ENCODE measurements at places on chromosomes 2 and 18.

DNA sequence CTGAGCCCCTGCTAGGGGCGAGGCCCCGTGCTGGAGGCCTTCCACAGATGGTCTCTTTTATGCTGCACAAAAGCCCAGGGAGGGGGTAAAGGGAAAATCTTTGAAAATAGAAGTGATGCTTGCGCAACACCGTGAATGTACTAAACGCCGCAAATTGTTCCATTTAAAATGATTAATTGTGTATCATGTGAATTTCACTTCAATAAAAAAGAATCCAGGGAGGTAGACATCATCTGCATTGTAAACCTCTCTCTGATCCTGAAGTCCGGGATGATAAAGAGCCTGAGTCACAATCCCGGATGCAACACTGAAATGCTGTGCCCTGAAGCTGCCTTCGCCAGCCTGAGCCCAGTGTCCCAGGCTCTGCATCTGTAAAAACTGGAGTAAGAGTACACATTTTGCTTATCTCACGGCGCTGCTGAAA is 107.7 kb upstream of the PPP1CB start:
- peak; percentile 1 for DNase-seq

DNA sequence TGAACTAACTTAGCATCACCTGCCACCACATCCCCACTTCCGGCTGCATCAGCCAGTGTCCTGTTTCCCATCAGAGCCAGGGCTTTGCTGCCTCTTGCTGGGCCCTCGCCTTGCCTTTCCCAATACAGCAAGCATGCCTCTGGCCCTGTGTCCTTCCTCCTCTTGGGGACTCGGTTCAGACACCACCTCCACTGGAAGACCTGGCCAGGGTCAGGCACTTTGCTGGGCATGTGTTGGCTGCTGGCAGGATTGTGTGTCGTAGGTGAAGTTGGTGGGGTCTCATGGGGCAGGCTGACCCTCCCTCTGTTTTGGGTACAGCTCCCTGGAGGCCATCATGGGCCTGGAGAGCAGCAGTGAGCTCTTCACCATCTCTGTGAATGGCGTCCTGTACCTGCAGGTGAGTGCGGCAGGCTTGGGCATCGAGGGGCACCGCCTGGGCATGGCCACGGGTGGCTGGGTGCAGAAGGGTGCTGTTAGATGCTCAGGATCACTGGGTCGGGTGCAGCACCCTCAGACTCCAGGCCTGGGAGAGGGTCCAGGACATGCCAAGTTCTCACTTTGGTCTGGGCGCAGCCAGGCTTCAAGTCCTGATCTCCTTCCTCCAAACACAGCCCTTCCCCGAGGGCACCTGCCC is 6.6 kb downstream of the ERFE start:
- no peak for DNase-seq

DNA sequence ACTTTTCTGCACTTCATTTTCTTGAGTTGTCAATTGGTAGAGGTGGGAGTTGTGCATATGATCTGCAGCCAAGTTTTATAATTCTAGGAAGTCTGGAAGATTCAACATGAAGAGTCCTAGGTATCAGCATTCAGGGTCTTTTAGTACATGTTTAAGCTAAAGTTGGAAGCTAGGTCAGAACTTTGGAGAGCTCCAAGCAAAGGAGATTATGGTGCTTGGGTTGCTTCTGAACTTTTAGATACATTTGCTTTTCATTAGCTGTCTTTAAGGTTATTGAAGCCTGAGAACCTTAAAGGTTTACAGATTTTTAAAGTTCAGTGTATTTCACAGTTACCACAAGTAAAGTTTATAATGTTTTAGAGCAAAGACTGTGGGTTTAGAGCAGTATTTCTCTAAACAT is 85.5 kb downstream of the EPC2 start:
- DNase-seq, result no peak

GRCh38 chr2:102540882-102541281 is 67.9 kb downstream of the SLC9A4 start:
- DNase-seq, result no peak

DNA sequence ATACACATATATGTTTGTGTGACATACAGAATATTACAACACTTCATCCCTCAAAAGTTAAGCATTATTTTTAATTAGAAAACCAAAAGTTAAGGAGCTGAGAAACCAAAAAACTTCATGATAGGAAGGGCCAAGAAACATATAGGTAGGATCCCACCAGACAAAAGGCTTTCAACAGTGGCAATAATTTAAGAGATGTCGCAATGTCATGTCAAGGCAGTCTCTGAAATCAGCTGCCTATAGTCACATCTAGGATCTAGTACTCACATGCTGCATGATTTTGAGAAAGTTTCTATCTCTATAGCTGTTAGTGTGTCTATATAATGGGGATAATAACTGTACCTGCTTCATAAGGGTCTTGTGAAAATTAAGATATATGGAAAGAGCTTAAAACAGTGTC is 72.7 kb downstream of the SPIRE1 start:
- DNase-seq, result no peak
